ENCODE measurements at places on chromosomes 5 and 9. TPM values are rescaled to one million over a fixed set of nuclear protein-coding genes. Genes with fewer than 3 reads are reported as not detected.

GRCh38 chr9:130981002-130981755 lies 27.8 kb upstream of the LAMC3 start:
- DNase-seq = no peak

GRCh38 chr5:161311146-161311708 lies 235.3 kb downstream of the GABRB2 start:
- no peak for DNase-seq

SPAAR gene
- not detected for total RNA-seq

DNA sequence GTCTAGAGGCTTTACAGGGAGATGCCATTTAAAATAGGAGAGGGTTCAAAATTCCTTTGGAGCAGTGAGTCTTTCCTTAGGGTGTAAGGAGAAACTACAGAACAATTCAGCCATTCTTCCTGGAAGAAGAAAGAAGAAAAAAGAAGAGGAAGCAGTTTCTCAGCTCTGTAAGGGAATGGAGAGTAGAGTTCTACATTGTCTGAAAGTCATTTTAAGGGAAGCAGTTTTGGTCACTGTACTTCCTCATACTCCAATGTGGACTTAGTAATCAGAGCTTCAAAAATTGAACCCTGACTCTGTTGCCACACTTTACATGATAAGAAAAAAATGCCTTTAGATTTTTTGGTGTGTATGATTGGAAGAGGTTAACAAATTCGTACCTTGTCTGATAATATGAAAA lies 122.4 kb downstream of the LRRC70 start:
- DNase-seq = no peak

GRCh38 chr9:105055917-105056316 lies 128.0 kb upstream of the ABCA1 start:
- DNase-seq = no peak

GRCh38 chr5:115028557-115028956 lies 141.2 kb downstream of the TRIM36 start:
- DNase-seq = no peak

DNA sequence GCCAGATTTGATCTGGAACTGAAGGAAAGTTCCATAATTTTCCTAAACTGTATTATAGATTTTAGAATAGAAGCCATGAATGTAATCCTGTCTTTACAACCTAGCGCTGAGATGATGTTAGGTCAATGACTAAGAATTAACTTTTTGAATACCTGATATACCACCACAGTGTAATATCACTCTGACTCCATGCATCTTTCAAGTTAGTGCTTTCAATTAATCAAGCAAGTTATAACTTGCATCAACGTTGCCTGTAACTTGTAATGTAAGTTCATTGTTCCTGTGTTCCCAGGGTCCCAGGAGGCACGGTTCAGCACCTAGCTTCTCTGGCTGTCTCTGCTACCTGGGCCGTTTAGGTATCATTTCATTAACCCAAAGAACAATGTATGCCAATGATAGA lies 139.3 kb downstream of the CSNK1G3 start:
- DNase-seq = no peak

- DNase-seq = no peak
Measured at GRCh38 chr5:148511810-148512347, 128.1 kb downstream of the FBXO38 start.

HEMGN gene
- 1.5 TPM for total RNA-seq

FCN2 gene
- total RNA-seq = not detected

DNA sequence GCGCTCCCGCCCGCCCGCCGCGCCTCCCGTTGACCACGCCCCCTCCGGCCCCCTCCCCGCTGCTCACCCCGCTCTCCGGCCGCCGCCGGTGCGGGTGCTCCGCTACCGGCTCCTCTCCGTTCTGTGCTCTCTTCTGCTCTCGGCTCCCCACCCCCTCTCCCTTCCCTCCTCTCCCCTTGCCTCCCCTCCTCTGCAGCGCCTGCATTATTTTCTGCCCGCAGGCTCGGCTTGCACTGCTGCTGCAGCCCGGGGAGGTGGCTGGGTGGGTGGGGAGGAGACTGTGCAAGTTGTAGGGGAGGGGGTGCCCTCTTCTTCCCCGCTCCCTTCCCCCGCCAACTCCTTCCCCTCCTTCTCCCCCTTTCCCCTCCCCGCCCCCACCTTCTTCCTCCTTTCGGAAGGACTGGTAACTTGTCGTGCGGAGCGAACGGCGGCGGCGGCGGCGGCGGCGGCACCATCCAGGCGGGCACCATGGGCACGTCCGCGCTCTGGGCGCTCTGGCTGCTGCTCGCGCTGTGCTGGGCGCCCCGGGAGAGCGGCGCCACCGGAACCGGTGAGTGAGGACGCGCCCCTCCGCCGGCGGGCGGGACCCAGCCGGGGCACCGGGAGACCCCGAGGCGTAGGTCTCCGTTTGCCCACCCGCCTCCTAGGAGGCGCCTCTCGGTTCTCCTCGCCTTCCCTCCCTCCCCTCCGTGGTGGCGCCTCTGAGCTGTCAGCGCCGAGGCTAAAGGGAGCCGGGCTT lies at the start of gene VLDLR:
Gene VLDLR (plus strand): TSS at position 66 of the 739 bp plus-strand sequence. CDS start 403 bp downstream, at position 469.
- DNase-seq = peak; percentile 62

GRCh38 chr9:129162497-129163197 lies 15.4 kb downstream of the IER5L start:
- DNase-seq = no peak

SHROOM1 gene
- 1.1 TPM for total RNA-seq

DNA sequence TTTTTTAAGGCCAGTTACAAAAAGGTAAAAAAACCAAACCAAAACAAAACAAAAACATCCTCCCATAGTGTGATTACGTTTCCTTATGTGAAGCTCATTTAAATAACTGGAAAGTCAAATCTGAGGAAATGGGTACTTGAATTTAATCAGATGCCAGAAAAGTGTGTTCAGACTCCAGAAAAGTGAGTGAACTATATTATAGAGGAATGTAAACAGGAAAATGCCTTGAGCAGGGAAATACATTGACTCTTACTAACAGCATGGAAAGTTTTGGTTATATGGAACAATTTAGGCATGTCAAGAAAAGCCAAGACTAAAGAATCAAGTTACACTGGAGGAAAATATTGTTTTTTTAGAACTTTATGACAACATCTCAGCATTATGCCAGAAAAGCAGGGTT lies 37.8 kb upstream of the RNF20 start:
- no peak for DNase-seq

GRCh38 chr5:151740958-151741373 lies 17.5 kb downstream of the ATOX1 start:
- DNase-seq = no peak

DNA sequence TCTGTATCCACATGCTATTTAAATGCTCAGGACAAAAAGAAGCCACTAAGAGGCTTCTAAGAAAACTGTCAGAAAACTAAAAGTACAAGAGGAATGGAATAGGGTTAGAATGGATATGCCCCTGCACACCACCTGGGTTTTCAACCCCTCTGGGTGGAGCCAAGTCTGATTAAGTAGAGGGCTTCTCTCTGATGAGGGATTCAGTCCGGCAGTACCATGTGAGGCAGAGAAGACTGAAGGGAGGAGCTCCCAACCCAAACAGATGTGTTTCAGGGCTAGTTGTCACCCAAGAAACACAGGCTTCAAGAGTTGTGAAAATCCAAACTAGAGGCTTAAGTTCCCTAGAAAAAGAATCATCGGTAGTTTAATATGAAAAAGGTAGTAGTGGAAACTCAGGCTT lies 12.5 kb downstream of the NREP start:
- no peak for DNase-seq

DNA sequence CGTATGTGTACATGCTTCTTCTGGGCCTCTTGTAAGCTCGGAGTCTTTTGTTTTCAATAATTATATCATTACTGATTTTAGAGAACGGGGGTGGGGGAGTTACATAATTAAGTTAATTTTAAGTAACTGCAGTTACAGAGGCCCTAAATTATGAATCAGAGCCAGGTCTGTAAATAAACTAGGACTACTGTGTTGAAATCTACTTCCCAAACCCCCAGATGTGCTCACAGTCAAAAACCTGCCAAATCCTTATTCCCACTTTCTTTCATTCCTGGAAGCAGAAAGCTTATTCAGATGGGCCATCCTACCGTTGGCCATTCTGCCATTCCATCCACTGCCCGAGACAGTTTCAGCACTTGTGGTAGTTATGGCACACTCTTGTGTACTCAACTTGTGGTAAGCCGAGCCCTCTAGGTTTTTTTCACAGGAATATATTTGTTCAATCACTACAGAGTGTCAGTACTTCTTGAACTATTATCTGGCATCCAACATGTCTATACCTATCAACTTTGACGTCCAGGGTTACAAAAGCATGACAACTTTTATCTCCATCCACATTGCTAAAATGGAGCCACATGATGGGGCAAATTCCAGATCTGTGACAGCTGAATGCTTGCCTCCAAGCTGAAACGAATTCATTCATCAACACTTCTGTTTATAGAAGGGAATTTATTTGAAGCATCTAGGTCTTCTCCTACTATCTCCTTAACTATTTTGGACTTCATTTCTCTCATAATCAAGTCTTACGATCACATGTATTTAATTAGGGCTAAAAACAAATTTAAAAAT lies 37.8 kb downstream of the GLRX start:
- no peak for DNase-seq

DNA sequence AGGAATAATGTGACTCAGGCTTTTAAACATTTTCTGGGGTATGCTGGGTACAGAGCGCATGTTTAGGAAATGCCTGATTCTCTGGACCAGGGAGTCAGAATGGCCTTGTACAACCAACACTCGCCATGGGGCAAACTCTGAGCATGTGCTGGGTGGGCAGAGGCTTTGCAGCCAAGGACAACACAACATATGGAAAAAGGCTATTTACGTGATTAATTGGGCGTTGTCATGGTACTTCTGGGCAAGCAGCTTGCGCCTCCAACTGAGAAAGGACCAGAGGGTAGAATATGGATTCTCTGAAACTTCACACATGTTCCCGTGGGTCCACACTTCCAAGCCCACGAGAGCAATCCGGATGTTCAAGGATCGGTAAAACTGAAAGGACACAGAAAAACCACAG lies 49.1 kb downstream of the NIPAL4 start:
- DNase-seq = no peak

LSM11 gene
- total RNA-seq = 6.7 TPM

DNA sequence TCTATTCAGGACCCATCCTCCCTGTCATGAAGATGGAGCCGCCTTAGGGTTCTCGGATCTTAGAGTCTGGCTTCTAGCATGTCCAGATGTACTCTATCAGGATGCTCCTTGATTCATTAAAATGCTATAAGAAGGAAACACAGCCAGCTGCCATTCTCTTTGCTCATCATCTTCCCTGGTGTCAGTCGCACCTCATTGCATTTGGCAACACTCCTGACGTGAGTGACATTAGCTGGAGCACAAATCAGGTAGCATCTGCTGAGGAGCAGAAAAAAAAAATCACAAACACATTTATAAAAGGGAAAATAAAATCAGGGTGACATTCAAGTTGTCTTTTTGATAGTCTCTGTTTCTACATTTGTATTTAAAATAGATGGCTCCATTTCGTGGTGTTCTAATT lies 226.1 kb upstream of the NMUR2 start:
- no peak for DNase-seq

GRCh38 chr9:19769213-19769612 lies 19.6 kb downstream of the SLC24A2 start:
- DNase-seq = no peak

C9orf43 gene
- total RNA-seq = 1.1 TPM

SOX30 gene
- 0.34 TPM for total RNA-seq

- no peak for DNase-seq
Measured at GRCh38 chr5:171175746-171176145, 133.3 kb upstream of the TLX3 start.

GRCh38 chr9:89442501-89442978 lies 55.4 kb downstream of the SEMA4D start:
- DNase-seq = no peak

SEMA6A gene
- 0.50 TPM for total RNA-seq

DNA sequence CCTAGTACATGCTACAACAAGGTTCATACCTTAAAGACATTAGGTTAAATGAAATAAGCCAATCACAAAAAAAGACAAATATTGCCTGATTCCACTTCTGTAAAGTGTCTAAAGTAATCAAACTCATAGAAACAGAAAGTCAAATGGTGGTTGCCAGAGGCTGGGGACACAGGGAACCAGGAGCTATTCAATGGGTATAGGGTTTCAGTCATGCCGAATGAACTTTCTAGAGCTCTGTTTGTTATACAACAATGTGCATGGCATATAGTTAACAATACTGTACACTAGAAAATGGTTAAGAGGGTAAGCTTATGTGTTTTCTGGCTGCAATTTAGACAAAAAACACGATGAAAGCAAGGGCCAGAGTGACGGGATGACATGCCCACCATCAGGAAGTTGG lies 70.8 kb upstream of the EGFLAM start:
- no peak for DNase-seq

LHX6 gene
- total RNA-seq = 0.29 TPM

DNA sequence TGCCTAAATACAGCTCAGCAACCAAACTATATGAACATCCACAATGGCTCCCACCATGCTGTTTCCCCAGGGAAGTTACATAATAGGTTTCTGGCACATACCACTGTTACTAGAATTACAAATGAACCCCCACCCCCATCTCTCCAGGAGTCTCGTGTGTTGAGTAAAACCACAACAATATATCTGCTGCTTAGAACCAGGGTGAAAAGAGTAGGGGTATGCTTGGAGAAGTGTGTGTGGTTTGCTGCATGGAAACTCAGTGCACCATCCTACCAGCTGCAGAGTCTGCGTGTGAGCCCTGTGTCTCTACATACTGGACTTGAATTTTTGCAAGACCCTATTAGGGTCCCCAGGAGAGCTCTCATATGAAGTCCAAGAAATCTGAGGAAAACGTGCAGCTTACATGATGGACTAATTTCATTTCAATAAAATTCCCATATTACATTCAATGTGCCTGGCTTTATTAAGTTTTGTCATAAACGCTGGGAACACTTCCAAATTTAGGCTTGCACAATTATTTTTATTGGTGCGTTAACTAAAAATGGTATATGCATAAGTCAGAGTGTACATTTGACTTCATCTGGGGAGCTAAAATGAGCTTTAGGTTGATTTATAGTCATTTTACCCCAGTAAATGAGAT lies 104.5 kb upstream of the NFIB start:
- DNase-seq = no peak

DNA sequence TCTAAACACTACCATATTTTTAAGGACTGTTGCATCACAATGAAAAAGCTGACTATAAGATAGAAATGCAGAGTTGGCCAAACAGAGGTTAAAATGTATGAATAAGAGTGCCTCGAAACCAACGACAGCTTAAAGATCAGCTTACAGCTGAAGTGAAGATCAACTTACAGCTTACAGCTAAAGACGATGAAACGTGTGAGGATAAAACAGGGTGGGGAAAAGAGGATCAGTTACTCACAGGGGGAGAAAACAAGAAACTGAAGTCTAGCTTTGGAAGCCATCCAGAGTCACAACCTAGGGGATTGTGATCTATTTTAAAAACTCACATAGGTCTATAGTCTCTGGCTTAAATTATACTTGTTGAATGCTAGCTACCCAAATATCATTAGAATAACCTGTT lies 220.0 kb downstream of the SNCAIP start:
- no peak for DNase-seq

DMRT3 gene
- total RNA-seq = not detected

DNA sequence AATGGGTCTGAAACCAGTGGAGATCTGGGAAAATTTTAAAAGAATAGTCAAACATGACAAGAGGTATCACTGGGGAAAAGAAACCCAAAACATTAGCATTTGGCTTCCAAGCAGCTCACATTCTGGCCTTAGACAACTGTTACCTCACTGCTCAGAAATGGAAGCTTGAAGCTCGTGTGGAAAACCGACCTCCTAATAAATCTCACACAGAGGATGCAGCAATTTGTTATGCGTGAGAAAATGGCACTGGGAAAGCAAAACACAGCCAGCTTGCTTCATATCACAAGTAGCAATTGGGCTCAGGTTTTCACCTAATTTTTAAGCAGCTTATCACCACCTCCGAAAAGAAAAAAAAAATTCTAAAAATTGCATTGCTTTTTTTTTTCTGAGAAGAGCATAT lies 103.3 kb upstream of the TAS2R1 start:
- no peak for DNase-seq

GRCh38 chr5:143279698-143280097 lies 123.8 kb downstream of the NR3C1 start:
- no peak for DNase-seq

ENTREP1 gene
- total RNA-seq = not detected

All from activated T-cell treated with anti-CD3 and anti-CD28 coated beads, Interleukin-2, amount 50 U/mL, for 72 hours (primary cell).